ENCODE measurements at places on chromosomes 7 and 10. TPM values are rescaled to one million over a fixed set of nuclear protein-coding genes. Genes with fewer than 3 reads are reported as not detected.

Gene MXI1
- total RNA-seq, result 54.4 TPM

Gene SFTPA1
- total RNA-seq, result not detected

Gene INHBA
- total RNA-seq, result 47.5 TPM

Gene GRM3
- not detected for total RNA-seq

Gene ATG9B
- 2.0 TPM for total RNA-seq

Gene FRAT1
- 1.7 TPM for total RNA-seq

Gene IDI2
- total RNA-seq, result not detected

Gene SLIT1
- total RNA-seq, result under 0.01 TPM

Gene ASIC3
- total RNA-seq, result under 0.01 TPM

Gene GPR37
- not detected for total RNA-seq

Gene SYPL1
- 44.7 TPM for total RNA-seq

Gene LIPM
- not detected for total RNA-seq

Gene SLC26A5
- not detected for total RNA-seq

Gene SEMA4G
- 0.38 TPM for total RNA-seq

Gene LYZL1
- not detected for total RNA-seq

Gene MRLN
- not detected for total RNA-seq

Gene ELAPOR2
- total RNA-seq, result 7.1 TPM

Gene PSD
- 4.2 TPM for total RNA-seq

Gene KCNH2
- total RNA-seq, result not detected

Gene LRGUK
- total RNA-seq, result 0.28 TPM

Gene ORAI2
- total RNA-seq, result 74.2 TPM

Gene ANKRD7
- 0.19 TPM for total RNA-seq

Gene NRP1
- total RNA-seq, result 418 TPM

Gene IQUB
- total RNA-seq, result 0.19 TPM

Gene TMEM225B
- 0.85 TPM for total RNA-seq

Gene FBH1
- 117 TPM for total RNA-seq

Gene SGCE
- 166 TPM for total RNA-seq

Gene HABP2
- 0.19 TPM for total RNA-seq

Gene GIMAP1
- total RNA-seq, result not detected

Gene C10orf62
- total RNA-seq, result 0.19 TPM

Gene C10orf67
- 0.19 TPM for total RNA-seq

Gene TAS2R5
- total RNA-seq, result 0.77 TPM

Gene NPC1L1
- total RNA-seq, result under 0.01 TPM

Gene FAM237B
- total RNA-seq, result under 0.01 TPM

Gene NUDT5
- 65.8 TPM for total RNA-seq

Gene CTTNBP2
- total RNA-seq, result 0.28 TPM
